ENCODE measurements at places on chromosomes 7 and 10.

GRCh38 chr7:136555933-136556332, 312.5 kb upstream of the CHRM2 start:
- no peak for DNase-seq

DNA sequence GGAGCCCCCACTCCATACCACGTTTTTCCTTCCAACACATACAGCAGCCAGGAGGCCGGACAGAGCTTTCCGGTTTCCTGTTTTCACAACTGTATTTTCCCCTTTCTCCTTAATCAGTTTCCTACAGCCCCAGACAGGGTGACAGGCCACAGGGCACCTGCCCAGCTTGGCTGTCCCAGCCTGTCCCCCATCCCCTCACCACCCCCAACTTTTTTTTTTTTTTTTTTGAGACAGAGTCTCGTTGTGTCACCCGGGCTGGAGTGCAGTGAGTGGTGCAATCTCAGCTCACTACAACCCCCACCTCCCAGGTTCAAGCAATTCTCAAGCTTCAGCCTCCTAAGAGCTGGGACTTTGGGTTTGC, 10.3 kb upstream of the HSPB1 start:
- no peak for DNase-seq

- DNase-seq, result no peak
Measured at GRCh38 chr10:5466451-5467206, 32.7 kb downstream of the CALML5 start.

GRCh38 chr7:47614450-47614849, 32.5 kb upstream of the TNS3 start:
- no peak for DNase-seq

DNA sequence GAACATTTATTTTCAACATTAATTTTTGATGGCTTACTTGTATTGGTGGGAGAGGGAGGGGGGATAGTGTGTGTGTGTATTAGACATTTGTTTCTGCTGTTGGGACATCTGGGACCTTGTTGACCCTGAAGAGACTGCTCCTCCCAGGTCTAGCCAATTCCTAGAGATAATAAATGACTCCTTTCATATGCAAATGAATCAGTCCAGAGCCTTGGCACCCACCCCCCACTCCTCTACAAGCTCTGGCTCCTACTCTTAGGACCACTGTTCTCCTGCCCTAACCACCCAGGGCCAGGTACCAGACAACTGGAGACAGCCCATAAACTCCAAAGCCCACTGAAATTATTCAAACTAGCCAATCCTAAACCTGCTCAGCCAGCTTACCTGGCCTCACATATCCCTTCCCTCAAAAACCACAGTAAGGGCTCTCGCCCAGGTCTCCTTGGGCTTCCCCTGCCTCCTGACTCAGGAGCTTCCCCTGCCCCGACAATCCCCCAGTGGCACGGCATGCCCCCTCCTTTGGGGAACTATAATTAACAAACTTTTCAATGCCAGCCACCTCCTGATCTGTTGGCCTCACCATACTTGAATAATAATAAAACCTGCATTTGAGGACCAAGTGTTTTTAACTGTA, 233.3 kb downstream of the ELMO1 start:
- no peak for DNase-seq

DNA sequence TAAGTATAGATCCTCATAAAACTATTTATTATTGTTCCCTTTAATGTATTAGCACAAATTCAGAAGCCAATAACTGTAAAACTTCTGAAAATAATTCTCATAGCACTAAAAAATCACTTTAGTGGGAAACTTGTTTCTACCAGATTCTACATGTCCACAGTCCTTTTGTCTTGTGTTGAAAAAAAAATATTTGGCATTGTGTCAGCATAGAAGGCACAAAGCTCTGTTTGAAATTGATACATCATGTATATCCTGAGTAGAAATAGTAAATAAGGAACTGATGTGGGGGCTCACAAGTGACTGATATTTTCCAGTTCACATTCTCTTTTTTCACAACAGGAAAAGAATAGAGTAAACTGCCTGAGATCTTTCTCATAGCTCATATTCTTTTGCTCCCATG, 134.6 kb downstream of the GRM3 start:
- DNase-seq, result no peak

DNA sequence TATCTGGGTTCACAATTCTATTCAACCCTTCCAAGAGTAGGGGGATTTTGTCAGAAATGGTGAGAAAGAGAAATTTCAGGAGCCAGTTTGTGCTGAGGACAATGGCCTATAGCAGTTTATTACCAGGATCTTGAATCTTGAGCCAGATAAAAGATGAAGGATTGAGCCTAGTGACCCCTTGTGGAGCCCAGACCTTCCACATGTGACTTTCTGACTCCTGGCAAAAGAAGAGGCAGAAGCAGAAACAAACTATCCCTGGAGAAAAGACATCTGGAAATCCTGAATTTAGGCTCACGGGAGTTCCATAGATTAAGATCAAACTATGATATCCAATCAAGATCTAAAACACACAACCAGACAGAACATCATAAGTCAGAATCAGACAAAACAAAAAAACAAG, 60.9 kb upstream of the CHRM2 start:
- DNase-seq, result no peak

GRCh38 chr10:1968257-1969033, 231.1 kb upstream of the ADARB2 start:
- no peak for DNase-seq

GRCh38 chr7:77738871-77739270, 42.6 kb downstream of the RSBN1L start:
- no peak for DNase-seq

DNA sequence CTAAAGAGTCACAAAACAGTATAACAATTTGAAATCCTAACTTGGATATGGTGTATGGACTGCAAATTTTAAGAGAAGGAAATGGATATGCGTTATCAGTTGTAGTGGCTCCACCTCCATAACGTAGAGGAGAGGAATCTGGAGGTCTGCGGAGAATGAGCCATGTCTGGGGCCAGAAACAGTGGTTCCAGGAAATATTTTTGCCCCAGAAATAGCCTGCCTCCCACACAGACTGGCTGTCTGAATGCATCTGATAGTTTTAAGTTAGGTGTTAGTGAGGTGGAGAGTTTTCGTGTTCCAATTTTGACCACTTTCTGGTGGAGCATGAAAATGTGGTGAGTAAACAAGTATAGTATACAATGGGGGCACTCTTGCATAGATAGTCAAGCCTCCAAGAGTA, 1.6 kb downstream of the PHTF2 start:
- DNase-seq, result no peak

DNA sequence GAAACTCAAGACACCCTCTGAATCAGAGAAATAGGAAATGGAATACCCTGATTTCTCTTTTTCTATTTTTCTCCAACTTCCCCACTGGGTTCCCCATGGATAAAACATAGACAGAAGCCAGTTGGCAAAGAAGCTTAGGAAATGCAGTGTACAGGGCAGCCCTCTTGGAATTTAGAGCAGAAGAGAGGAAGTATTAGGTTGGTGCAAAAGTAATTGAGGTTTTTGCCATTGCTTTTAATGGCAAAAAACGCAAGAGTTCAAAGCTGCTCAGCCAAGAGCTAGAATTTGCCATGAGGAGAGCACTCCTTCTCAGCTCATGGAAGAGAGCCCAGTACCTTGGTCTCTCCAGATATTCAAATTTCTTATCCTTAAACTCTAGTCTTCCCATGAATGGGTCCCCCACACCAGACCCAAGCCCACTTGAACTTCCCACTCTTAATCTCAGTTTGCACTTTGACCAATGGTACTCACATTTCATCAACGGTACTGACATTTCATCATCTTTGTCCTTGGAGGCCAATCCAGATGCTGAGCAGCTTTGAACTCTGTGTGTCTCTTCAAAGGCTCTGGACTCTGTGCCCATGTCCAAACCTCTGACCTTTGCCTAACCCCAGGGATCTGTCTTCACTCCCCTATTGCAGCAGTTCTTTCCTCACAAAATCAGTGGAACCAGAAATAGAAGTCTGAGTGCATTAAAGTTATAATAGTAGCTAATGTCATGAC, 73.2 kb upstream of the PPP1R3C start:
- no peak for DNase-seq

DNA sequence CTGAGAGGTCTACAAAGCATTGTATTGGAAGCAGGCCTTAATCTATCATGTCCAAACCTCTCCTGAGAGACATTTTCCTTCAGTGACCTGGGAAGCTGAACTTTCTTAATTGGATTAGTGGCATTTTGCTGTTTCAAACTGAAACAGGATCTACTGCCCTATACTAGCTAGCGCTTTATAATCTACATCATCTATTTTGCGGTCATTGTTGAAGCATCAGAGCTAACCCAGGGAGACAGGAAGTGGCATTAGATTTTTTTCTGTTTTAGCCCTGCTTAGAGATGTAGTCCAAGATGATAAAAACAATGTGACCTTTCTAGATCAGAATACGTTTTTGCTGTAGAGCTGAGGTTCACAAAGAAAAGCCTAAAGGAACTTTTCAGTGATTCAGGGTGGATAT, 147.4 kb upstream of the AGR3 start:
- DNase-seq, result no peak

- no peak for DNase-seq
Measured at GRCh38 chr7:80967917-80968297, 49.1 kb upstream of the SEMA3C start.

- DNase-seq, result no peak
Measured at GRCh38 chr10:6173203-6173602, 29.5 kb upstream of the PFKFB3 start.

GRCh38 chr7:30476459-30477145, 2.0 kb downstream of the NOD1 start:
- no peak for DNase-seq

DNA sequence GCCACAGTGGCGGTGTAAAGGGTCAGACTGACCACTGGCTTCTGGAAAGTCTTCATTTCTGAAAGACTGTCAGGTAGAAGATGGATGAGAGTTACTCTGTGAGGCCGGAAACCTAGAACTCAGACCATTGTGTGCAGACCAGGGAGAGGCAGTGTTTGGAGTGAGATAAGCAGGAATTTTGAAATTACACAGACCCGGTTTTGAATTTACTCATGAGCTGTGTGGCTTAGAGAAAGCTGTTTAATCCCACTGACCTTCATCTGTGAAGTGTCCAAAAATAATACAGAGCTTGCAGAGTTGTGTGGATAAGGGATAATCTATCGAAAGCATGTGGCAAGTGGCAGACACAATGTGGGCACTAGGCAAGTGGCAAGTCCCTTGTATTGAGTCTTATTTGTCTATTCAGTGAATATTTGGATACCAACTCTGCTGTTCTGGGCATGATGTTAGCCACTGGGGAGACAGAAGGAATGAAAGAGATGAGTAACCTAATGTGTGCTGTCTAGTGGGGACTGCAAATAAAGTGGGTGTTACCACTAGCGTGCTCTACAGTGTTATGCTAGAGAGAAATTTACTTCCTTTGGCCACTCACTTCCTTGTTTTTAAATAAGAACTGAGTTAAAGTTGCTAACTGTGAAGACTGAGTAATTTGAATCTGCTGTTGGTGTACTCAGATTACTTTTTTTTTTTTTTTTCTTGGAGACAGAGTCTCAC, 69.4 kb downstream of the KIAA1217 start:
- no peak for DNase-seq

DNA sequence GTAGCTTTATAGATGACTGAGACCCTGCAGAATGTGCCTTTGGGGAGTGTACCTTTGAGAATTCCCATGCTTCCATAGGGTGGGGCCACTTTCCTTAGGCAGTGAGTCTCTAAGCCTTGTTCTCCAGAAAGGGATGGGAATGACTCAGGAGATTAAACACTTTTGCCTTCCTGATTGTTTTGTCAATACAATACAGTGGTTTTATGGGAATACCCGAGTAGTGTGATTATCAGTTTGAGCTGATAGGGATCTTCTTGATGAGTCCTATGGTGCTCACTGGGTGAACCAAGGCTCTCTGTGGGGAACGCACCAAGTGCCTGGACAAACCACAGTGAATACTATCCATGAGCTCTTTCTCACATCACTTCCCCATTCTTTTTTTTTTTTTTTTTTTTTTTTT, 6.3 kb downstream of the MYOF start:
- no peak for DNase-seq

DNA sequence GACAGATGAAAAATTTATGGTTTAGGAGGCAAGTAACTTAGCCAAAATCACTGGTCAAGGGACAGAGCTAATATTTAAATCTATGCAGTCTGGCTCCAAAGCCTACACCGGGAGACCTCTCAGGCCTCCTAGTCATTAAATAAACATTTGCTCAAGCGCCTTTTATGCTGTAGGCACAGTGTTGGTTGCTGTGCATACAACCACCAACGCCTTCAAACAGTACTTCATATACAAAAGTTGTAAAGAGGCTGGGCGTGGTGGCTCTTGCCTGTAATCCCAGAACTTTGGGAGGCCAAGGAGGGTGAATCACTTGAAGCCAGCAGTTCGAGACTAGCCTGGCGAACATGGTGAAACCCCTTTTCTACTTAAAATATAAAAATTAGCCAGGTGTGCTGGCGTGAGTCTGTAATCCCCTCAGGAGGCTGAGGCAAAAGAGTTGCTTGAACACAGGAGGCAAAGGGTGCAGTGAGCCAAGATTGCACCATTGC, 159.8 kb downstream of the MAGI2 start:
- DNase-seq, result no peak

GRCh38 chr7:128053023-128053422, 21.8 kb upstream of the LRRC4 start:
- DNase-seq, result no peak

GRCh38 chr7:1936531-1937251, 266.6 kb downstream of the ELFN1 start:
- no peak for DNase-seq

- DNase-seq, result no peak
Measured at GRCh38 chr7:30331338-30331737, 46.9 kb downstream of the ZNRF2 start.

DNA sequence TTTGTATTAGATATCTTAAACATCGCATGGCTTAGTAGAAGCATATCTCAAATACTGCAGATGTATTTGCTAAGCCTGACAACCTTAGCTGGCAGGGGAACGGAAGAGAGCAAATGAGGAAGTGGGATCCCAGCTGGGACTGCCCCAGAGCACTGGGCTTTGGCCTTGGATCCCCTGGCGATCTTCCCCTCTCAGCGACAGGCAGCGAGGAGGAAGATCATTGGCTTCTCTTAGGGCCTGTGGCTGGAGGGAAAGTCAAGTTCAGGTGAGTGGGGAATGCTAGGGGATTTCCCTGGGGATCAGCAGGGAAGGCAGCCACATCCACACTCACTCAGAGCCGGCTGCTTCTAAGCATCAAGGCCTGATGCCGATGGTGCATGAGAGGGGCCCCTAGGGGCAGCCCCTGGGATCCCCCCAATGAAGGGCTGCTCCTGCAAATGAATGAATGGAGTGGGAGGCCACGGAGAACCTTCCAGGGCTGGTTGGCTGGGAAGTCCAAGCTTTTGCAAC, 42.0 kb downstream of the LYZL2 start:
- DNase-seq, result no peak

DNA sequence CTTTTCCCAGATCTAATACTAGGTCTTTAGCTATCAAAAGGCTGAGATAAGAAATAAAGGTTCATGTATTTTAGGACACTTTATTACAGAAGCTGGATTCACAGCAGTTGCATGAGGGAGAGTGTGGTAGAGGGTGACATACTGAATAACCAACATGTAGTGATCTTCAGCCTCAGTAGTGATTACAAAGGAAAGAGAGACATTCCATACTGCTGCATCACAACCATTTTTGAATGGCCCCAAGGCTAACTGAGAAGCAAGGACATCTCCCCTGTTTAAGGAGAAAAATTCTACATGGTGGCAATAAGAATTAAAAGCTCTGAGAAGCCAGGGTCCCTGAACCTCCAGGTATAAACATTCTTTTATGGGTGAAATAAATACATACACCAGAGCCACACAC, 35.3 kb downstream of the COG5 start:
- no peak for DNase-seq

Data from HFF-Myc (cell line).